Ecto neural progenitor cell (in vitro differentiated cells): ENCODE measurements at places on chromosomes 2 and 18.

GRCh38 chr2:106096299-106097037 lies 97.6 kb downstream of the UXS1 start:
- DNase-seq: no peak

DNA sequence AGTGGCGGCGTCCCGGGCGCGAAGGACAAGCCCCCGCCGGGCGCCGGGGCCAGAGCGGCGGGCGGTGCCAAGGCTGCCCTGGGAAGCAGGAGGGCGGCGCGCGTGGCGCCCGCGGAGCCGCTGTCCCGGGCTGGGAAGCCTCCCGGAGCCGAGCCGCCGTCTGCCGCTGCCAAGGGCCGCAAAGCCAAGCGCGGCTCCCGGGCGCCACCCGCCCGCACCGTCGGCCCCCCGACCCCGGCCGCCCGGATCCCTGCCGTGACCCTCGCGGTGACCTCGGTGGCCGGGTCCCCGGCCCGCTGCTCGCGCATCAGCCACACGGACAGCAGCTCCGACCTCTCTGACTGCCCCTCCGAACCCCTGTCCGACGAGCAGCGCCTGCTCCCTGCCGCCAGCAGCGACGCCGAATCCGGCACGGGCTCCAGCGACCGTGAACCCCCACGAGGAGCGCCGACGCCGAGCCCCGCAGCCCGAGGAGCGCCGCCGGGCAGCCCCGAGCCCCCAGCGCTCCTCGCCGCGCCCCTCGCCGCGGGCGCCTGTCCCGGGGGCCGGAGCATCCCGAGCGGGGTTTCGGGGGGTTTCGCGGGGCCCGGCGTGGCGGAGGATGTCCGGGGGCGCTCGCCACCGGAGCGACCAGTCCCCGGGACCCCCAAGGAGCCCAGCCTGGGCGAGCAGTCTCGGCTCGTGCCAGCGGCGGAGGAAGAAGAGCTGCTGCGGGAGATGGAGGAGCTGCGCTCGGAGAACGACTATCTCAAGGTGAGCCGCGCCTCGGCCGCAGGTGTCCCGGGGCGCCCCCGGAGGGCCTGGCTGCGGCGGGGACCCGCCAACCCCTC lies 820 bp downstream of the MTCL1 start:
- peak; percentile 62 for DNase-seq

DNA sequence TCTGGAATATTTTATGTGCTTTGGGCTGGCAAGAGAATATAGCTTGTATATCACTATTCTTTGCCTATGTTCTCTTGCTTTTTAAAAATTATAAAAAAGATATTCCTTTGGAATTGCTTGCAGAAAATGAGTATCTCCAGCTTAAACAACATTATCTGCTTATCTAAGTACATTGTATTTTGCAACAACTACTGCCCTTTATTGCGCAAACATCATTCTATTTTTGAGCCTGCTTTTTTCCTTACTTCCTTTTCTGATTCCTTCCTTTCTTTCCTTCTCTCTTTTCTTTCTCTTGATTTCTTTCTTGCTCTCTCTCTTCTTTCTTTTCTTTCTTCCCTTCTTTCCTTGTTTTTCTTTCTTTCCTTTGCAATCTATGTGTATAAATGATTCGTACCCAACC lies 74.0 kb downstream of the UNC80 start:
- no peak for DNase-seq

- DNase-seq: peak; percentile 91
Measured at GRCh38 chr2:166375736-166376487, at the start of gene SCN9A. SCN9A (minus strand) TSS chr2:166375944; CDS start chr2:166311756, 64,188 bp downstream.

DNA sequence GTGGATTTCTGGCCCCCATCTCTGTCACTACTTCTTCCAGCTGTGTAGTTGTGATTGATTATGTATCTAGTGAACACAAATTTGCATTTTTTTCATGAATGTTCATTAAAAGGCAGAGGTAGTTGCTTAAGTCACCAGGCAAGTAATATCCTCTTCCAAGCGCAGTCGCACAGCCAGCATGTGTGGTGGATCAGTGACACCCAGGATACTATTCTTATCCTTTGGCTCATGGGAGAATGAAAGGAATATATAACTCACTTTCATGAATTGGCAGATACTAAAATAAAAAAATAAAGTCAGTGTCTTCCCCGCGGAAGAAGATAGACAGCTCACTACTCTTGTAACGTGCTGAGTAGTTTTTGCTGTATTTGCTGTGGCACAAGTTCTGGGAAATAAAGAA lies 387.8 kb downstream of the CDH7 start:
- no peak for DNase-seq

DNA sequence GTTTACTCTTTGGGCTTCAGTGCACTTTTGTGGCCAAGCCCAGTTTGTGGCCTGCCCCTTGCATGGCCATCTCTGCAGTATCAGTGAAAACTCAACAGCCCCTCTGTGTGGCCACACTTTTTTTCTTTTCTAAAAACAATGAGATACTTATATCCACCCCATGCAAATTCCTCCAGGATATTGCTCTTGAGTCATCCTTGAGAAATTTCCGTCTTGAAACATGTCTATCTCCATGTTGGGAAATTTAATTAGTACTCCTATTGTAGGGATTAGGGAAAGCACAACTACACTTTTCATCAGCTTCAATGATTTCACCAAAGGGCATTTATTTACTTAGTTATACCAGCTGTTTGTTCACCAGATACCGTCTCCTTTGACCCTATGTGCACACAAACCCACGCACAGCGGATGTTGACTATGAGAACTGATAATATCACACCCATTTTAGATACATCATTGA lies 993.1 kb downstream of the TSN start:
- DNase-seq: no peak

DNA sequence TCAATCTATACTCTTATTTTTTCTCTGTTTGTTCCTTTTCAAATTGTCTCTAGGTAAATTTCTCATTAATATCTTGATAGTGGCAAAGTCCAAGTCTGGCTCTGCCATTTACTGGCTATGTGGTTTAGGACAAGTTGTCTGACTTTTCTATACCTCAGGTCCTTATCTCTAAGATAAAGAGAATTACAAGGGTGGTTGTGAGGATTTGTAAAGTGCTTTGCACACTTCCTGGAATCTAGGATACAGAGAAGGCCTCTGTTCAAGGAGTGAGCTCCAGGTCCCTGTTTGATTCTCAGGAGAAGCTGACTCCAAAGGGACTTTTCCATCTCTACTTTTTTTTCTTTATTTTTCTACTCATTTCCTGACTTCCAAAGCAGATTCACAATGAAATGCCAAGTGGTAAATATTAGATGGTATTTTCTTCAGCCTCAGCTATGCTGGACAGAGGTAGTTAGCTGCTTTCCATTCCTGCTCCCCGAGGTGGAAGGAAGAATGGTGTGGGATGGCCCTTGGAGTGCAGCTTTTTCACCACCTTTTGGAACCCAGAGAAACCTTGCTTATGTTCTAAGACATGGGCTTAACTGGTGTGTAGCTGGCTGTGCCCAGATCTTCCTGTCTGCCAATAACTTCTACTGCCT lies 90.5 kb downstream of the GALNT1 start:
- no peak for DNase-seq

- no peak for DNase-seq
Measured at GRCh38 chr2:16020389-16021008, 80.1 kb downstream of the MYCN start.

GRCh38 chr18:6886797-6887330 lies 157.3 kb downstream of the ARHGAP28 start:
- DNase-seq: no peak

DNA sequence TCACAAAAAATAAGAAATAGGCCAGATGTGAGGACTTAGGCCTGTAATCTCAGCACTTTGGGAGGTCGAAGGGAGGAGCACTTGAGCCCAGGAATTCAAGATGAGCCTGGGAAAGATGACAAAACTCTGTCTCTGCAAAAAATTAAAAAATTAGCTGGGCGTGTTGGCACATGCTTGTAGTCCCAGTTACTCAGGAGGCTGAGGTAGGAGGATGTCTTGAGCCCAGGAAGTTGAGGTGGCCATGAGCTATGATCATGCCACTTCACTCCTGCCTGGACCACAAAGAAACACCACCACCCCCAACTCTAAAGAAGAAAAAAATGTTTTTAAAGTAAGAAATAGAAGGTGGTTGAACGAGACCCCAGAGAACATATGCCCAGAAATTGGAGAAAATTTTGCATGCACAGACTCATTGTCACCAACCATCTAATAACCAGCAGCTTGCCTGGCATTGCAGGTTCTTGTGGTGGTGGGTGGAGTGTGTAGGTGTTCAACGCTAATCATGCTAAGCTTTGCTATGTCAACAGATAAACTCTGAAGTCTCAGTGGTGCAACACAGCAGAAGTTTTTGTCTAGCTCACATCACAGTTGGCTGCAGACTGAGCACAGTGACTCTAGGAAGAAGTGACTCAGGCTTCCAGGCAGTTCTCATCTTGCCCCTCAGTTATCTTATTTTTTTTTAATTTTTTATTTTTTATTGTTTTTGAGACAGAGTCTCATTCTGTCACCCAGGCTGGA lies 18.6 kb downstream of the ARL4C start:
- DNase-seq: no peak

DNA sequence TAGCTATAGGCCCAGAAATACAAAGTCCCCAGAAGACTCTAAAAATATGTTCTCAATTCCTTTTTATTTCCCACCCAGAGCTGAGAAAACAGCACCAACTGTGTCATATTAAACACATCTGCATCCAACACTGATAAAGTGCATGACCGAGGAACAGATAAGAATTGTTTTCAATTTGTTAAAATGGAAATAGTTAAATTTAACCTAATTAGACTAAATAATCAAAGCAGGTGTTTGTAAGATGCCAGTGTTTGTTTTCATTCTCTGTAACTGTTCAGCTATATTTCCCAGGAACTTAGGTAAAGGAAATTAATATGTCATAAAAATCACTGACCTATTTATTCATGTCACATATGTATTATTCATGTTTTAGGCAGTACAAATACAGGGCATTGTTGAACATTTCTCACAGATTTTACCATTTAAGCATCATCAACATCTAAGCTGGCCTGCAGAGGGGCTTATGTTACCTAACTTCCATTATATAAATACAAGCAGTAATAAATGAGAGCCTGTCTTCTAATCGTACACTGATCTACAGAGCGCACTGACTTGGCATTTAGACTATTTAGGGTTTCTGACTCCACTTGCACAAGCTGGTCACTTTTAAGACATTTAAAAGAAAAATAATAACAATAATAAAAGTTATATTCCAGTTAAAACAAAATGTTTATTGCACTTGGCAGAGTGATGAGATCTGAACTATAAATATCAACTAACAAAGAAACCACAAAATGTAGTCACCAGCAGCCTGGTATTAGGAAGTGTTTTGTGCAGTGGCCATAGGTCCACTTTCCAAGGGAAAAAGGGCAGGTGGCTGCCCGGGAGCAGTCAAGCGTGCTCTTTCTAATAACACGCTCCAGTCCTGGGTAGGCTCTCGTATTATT lies 86.6 kb upstream of the ZFP36L2 start:
- DNase-seq: no peak

GRCh38 chr2:1713839-1714236 lies 30.5 kb downstream of the PXDN start:
- DNase-seq: no peak

DNA sequence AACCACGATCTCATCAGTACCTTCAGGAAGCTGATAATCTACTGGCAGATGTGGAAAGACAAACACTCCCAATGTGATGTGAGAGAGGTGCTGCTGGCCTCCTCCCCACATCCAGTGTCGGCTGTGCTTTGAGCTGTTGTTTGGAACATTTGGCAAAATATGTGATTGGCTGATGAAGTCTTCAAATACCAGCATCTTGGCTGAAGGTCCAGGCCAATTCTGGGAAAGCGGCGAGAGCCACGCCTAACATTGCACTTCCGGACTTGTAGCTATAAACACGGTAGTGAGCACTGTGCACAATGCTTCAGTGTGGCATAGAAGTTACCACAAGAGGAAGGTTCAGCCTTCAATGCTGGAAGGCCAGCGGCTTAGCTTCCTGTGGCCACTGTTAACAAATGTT lies 198.8 kb downstream of the DCDC2C start:
- no peak for DNase-seq

- no peak for DNase-seq
Measured at GRCh38 chr2:237798236-237799059, at the start of gene RBM44. RBM44 (plus strand) TSS chr2:237798779; CDS start chr2:237813610, 14,831 bp downstream.

- DNase-seq: no peak
Measured at GRCh38 chr18:38933910-38934510, 1368.4 kb upstream of the CELF4 start.

DNA sequence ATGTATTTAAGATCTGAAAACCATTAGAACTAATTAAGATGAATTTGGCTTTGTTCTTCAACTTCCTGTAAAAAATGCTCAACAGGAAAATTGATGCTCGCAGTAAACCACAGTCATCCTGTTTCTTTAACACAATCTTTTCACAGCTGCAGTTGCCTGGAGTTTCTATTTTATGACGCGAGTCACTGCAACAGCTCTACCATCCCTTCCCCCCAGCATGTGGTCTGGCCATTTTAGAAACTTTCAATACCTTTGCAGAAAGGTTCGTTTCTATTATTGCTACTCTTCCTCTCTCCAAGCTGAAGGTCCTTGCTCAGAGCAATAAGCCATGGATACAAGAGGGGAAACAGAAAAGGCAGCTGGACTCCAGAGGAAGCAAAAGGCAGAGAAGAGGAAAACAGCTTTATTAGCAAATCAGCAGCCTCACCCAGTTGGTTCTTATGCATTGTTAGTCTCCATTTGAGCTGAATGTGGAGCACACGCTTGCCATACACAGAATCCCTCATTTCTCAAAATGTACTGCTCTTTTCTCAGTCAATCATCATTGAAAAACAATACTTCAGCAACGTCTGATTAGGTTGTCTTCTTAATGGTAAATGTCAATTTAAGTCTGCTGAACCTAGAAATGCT lies 3.9 kb downstream of the WIPF1 start:
- no peak for DNase-seq

GRCh38 chr18:12990123-12990475 lies 1.1 kb upstream of the CEP192 start:
- DNase-seq: no peak

DNA sequence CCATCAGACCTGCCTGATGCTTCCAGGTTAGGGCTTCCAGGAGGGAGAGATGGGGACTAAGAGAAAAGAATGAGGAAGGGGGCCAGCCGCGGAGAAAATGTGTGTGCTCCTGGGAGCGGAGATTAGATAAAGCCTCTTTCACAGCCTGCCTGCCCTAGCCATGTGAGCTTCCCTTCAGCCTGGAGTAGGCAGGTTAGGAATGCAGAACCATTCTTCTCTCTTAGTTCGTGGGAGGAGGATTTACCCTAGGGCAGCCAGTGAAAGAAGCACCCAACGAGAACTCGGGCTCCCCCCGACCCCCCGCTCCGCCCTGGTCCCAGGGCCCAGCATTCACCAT lies 36.1 kb downstream of the POMC start:
- DNase-seq: peak; percentile 62

GRCh38 chr2:220240641-220241040 lies 613.2 kb downstream of the SLC4A3 start:
- no peak for DNase-seq

- no peak for DNase-seq
Measured at GRCh38 chr2:236718207-236718992, 148.8 kb downstream of the ACKR3 start.

- DNase-seq: no peak
Measured at GRCh38 chr2:179106676-179107428, 56.9 kb upstream of the CCDC141 start.

GRCh38 chr2:211157211-211157610 lies 600.8 kb downstream of the CPS1 start:
- no peak for DNase-seq

GRCh38 chr2:212733273-212733672 lies 194.7 kb upstream of the ERBB4 start:
- DNase-seq: no peak

- no peak for DNase-seq
Measured at GRCh38 chr2:197307236-197307932, 3.2 kb downstream of the ANKRD44 start.
